ENCODE measurements at places on chromosomes 7 and 10.
A peak's percentile ranks its signal among the peaks of the same experiment; 100 is the strongest.

DNA sequence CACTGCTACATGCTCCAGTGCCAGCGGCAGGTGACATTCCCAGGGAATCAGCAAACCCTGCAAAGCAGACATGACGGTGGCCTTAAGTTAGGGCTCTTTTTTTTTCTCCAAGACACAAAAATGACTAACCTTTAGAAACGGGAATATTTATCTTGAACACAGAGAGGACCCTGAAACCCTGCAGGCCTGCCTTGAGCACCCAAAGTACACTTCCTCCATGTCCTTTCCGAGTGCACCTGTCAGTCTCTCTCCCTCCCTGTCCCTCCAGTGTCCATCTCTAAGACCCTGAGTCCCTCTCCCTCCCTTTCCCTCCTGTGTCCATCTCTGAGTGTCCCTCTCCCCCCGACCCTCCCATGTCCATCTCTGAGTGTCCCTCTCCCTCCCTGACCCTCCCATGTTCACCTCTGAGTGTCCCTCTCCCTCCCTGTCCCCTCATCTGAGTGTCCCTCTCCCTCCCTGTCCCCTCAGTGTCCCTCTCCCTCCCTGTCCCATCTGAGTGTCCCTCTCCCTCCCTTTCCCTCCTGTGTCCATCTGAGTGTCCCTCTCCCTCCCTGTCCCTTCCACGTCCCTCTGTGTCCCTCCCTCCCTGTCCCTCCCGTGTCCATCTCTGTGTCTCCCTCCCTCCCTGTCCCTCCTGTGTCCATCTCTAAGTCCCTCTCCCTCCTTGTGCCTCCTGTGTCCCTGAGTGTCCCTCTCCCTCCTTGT is 51.2 kb upstream of the CAMK2B start:
- DNase-seq, result no peak

- DNase-seq, result no peak
These were observed 63.6 kb upstream of the DKK1 start for GRCh38 chr10:52250510-52250909.

DNA sequence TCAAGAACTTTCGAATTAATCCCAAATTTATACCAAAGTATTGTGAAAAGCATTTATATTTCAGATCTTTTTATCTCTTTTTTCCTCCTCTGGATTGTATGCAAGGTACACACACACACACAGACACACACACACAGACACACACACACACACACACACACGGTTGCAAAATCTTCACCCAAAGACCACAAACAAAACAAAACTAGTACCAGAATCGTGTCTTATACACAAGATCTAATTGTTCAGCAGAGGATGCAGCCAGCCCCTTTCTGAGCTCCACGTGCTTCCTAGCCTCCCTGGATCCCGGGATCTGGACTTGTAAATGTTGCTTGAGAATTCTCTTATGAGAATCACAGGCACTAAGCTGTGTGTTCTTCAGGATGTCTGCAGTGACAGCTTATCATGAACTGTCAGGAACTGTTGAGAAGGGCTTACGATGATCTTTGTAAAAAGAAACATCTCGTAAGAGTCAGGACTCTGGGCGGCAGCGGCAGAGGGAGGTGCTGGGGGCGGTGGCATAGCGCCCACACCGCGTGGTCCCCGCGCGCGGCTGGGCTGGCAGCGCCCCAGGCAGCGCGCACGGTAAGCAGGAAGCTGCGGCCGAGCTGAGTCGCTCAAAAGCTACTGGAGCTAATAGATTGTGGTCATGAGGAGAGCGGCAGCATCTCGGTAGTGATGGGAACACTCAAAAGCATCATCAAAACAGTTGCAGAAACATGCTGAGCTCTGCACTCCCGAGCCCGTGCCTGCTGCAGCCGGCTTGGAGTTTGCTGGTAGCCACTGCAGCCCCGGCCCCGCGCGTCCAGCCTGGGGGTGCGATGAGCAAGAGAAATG is 277.6 kb downstream of the GATA3 start:
- peak; percentile 3 for DNase-seq

GRCh38 chr10:50809596-50809995 is 69.9 kb downstream of the ASAH2B start:
- no peak for DNase-seq

- DNase-seq, result no peak
These were observed 84.6 kb downstream of the ARHGAP21 start for GRCh38 chr10:24639124-24639523.

Measured in H1 (cell line).